ENCODE measurements at places on chromosomes 11 and 22. TPM values are rescaled to one million over a fixed set of nuclear protein-coding genes. Genes with fewer than 3 reads are reported as not detected.

Gene RHOG
- 18.2 TPM for total RNA-seq

Gene RAG2
- total RNA-seq, result not detected

Gene AMPD3
- total RNA-seq, result 5.8 TPM

Gene CADM1
- 5.5 TPM for total RNA-seq

Gene ADAMTS8
- 0.07 TPM for total RNA-seq

Gene GRAP2
- total RNA-seq, result not detected

Data from smooth muscle cell of the pulmonary artery (primary cell).